Kidney glomerular epithelial cell (primary cell): ENCODE measurements at places on chromosomes 16 and 17.

GRCh38 chr17:77343031-77343800 is 202.4 kb downstream of the SEC14L1 start:
- DNase-seq, result no peak

DNA sequence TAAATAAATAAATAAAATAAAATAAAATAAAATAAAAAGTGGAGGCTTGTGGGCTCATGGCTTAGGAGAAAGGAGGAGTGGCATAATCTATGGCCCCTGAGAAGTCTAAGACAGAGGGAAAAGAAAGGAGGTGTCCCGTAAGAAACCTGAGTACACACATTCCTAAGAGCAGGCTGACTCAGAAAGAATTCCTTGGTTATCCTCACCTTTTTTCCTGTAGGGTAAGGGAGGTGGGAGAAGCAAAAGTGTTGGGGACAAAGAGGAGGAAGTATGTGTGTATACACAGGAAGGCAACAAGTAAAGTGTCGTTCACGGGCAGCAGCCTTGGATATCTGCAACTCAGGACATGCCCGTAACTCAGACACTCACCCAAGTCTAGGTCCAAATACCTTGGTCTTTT is 29.3 kb downstream of the MARF1 start:
- peak; percentile 42 for DNase-seq

DNA sequence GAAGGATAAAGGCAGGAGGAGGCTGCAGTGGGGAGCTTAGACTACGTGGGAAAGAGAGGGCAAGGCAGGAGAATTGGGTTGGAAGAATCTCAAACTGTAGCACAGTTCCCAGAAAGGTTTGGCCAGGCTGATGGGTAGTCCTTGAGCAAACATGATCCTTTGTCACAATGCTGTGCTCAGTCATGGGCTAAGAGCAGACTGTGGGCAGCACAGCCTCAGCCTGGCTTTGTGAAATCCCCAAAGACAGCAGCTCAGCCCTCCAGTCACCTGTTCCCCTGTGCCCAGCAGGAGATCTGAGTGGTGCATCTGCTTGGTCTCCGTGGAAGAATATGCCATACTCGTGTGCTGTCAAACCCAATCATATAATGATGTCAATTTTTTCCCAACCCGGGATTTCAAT is 10.6 kb upstream of the ENGASE start:
- no peak for DNase-seq

- peak; percentile 92 for DNase-seq
Measured at GRCh38 chr17:9676820-9677310, 31.5 kb downstream of the USP43 start.

- DNase-seq, result no peak
Measured at GRCh38 chr17:80432961-80433550, 18.1 kb downstream of the ENDOV start.

- DNase-seq, result no peak
Measured at GRCh38 chr16:16122264-16122663, 101.0 kb downstream of the ABCC6 start.

DNA sequence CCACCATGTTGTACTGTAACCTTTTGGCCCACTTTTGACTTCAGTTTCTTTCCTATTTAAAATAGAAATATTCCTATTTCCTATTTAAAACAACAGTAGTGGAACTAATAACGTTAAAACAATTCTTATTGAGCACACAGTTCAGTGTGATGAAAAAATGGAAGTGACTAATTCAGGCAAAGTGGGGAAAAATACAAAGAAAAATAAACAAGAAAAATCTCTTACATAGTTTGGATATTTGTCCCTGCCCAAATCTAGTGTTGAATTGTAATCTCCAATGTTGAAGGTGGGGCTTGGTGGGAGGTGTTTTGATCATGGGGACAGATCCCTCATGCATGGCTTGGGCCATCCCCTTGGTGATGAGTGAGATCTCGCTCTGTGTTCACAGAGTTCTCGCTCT is 198.1 kb upstream of the CPHXL start:
- DNase-seq, result no peak

DNA sequence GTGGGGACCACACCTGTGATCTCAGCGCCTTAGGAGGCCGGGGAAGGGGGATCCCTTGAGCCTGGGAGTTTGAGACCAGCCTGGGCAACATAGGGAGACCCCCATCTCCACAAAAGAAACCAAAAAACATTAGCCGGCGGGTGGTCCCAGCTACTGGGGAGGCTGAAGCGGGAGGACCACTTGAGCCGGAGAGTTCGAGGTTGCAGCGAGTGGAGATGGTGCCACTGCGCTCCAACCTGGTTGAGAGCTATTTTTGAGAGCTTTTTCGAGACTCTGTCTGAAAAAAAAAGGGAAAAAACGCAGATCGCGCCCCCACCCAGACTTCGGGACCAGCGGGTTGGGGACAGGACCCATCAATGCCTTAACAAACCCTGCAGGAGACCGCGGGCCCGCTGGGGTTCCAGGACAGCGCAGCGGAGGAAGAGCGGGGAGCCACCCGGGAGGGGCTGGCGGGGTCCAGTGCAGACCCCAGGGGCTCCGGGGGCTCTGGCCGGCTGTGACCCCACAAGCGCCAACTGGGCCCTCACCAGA is 762 bp upstream of the BAIAP3 start:
- DNase-seq, result no peak

GRCh38 chr16:68776821-68777485 is 39.9 kb downstream of the CDH1 start:
- DNase-seq, result peak; percentile 25

DNA sequence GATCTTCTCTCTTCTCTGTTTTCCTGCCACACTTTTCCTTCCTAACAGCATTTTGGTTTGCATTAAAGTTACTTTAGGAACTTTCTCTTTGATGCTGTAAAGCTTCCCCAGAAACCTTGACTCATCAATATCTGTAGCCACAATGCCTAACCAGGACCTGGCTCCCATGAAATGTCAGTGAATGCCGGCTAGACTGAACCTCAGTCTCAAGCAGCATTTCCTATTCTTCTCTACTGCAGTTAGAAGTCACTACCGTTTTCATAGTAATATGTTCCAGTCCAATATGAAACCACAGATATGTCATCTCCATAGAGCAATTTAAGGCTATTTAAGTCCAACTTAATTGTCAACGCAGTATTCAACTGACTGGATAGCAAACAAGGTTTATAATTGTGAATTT is 28.9 kb downstream of the ITFG1 start:
- no peak for DNase-seq

DNA sequence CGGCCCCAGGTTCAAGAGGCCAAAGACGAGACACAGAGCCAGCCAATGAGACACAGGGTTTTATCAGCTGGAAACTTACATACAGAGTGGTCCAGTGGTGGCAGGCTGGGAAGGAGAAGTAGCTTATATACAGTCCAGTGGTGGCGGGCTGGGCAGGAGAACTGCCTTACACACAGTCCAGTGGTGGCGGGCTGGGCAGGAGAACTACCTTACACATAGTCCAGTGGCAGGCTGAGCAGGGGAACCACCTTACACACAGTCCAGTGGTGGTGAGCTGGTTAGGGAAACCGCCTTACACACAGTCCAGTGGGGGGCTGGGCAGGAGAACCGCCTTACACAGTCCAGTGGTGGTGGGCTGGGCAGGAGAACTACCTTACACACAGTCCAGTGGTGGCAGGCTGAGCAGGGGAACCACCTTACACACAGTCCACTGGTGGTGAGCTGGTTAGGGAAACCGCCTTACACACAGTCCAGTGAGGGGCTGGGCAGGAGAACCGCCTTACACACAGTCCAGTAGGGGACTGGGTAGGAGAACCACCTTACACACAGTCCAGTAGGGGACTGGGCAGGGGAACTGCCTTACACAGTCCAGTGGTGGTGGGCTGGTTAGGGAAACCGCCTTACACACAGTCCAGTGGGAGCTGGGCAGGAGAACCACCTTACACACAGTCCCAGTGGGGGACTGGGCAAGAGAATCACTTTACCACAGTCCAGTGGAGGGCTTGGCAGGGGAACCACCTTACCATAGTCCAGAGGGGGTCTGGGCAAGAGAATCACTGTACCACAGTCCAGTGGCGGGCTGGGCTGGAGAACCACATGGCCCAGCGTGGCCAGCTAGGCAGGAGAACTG is 90.9 kb downstream of the GAS7 start:
- DNase-seq, result no peak

DNA sequence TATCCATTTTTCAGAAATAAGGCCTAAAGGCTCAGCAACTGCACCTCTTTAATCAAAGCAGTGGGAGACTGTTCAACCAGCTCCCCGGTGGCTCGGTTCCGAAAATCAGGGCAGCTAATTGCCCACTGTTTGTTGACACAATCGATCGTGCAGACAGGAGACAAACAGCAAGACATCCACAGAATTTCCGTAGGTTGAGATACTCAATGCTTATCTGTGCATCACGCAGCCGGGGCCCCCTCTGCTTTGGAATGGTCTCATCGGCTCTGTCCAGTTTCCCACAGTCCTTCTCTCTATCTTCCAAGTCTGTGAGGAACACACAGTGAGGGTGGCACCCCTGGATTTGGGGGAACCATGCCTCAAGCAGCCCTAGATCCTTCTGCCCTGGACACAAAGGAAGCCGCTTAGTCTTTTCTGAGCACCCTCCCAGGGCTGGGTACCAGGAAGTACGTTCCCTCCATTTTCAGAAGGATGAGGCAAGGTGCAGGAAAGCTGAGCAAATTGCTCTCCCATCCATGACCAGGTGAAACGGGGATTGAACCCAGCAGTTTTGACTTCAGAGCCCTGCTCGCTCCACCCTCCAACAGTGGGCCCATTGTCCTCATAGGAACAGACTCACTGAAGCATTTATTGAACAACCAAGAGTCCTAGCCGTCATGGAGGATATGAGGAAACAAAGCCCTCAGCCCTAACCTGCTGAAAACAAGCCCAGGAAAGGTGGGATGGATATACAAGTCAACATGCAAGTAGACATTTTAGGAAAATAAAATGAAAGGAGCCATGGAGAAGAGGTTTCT is 70.7 kb downstream of the C16orf95 start:
- DNase-seq, result no peak

GRCh38 chr16:22782314-22782713 is 31.6 kb upstream of the HS3ST2 start:
- DNase-seq, result no peak

- peak; percentile 14 for DNase-seq
Measured at GRCh38 chr16:8958344-8959167, 5.2 kb downstream of the USP7 start.

- no peak for DNase-seq
Measured at GRCh38 chr16:73710526-73710925, 586.1 kb upstream of the PSMD7 start.

DNA sequence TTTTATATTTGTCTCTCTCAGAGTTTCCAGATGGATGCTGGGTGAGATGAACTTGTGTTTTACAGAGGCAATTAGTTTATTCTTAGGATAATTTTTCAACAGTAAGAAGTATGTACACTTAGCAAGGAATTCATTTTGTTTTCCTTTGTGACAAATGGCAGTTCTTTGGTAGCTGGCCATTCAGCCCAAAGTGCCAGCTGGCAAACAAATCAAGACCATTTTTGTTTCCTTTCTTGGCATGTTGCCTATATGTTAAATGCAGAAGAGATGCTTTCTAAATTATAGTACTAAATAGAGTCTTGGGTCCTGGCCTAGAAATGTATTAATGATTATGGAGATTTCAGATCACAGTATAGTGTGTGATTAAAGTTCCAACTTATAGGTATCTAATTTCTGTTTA is 337.1 kb downstream of the CNTNAP4 start:
- no peak for DNase-seq

DNA sequence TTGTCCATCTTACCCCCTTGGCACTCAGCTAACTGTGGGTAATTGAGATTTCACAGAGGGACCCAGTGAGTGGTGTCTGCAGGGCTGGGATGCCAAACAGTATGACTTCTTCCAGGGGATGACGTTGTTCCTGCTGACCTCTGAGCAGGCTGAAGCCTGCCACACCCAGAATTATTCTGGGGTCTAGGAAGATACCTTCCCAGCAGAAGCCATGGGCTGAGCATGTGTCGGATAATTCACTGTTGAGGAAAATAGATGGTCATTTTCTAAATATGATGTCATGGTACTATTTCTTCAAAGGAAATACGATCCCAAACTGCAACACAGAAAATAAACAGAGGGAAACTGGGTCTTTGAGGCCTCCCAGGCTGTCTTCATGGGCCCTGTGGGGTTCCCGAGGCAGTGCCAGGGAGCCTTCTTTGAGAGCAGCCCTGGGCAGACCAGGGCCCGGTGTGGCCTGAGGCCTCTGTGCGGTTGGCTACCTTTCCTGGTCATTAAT is 17.4 kb downstream of the WNT9B start:
- DNase-seq, result no peak

DNA sequence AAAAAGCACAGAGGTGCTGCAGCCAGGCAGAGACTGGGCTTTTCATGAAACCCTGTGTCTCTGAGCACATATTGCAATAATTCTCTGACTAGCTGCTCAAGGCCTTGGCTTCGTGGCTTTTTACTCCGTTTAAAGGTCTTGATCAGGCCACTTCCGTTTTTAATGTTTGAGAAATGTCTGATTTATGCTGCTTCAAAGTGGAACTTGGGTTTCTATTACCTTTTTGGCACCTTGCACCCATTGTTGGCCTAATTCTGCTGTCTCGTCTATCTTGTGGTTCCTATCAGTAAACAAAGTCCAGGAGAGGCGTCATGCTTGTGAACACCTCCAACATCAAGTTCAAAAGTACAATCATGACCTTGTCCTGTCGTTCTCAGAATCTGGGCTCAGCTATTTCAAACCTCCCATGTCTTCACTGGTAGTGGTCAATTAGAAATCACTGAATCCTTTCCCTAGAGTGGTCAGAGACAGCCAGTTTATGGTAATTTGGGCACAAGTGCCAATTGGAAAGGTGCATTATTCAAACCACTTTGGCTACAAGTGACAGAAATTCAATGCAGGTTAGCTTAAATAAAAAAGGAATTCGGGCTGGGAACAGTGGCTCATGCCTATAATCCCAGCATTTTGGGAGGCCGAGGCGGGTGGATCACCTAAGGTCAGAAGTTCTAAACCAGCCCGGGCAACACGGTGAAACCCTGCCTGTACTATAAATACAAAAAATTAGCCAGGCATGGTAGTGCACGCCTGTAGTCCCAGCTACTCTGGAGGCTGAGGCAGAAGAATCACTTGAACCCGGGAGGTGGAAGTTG is 33.3 kb upstream of the METTL9 start:
- DNase-seq, result no peak

DNA sequence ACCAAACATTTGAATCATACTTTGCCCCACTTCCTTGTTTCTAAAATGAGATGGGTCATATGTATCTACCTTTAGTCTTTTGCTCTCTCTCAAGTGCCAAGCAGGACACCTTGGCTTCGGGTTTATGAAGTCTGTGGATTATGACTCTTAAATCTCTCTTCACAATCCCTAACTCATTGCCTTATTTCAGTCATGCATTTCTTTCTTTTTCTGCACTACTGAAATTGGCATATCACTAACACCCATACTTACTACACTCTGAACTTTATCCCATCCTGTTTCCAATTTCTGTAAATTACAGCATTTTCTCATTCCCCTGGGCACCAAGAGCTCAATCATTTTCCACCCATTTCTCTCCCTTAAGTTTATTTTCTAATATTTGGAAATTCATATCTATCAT is 42.0 kb downstream of the ABCA9 start:
- no peak for DNase-seq

DNA sequence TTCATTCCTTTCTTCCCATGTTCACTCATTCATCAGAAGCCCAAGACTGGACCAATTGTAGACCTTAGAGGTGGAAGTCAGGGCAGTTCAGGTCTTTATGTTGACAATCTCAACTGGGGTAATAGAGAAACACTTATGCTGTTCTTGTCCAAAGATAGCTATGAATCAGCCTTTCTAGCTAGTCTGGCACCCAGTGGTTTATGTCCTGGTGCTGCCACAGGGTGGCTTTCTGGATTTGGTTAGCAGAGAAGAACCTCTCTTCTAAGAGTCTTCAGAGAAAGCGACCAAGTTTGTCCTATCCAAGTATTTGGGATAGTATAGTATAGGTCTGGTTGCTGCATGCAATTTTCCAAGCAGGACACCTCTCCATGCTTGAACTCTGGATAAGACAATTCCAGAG is 83.3 kb downstream of the NOG start:
- DNase-seq, result no peak
